Activated CD4-positive, alpha-beta T cell treated with anti-CD3 and anti-CD28 coated beads, Interleukin-2, Interleukin-6, amounts not matched to agents 100 ng/mL and 50 ng/mL, durations not matched to agents 16 hours and 8 hours (primary cell): ENCODE measurements at places on chromosomes 12 and 14.

DNA sequence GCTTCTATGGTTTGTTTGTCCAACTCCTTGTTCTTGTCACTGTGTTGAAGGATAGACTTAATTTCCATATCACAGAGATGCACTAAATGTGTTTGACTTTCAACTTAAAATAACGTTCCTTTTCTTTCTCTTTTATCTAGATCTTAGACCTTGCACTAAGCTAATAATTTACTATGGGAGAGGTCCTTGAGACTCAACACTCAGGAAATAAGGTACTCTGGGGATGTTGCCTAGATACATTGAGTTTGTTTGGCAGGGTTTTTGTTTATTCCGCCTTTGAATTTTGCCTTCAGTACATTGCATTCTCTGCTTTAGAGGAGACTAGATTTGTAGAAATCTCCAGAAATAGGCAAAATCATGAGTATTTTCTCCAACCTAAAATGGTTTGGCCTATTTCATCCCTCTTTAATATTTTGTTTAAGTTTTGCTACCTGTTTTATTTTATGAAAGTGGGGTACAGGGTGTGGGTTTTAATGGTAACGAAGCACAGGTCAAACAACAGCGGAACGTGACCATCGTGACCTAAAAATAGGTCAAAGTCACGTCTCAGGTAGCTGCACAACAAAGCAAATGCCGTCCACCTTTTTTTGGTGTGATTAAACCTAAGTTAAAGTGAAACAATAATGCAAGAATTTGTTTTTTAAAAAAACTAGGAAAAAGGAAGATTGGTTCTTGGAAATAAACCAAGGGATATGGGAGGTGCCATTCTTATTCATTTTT, 115.3 kb upstream of the CPSF6 start:
- no peak for DNase-seq

GRCh38 chr12:19245666-19246065, 116.1 kb downstream of the PLEKHA5 start:
- DNase-seq, result no peak

DNA sequence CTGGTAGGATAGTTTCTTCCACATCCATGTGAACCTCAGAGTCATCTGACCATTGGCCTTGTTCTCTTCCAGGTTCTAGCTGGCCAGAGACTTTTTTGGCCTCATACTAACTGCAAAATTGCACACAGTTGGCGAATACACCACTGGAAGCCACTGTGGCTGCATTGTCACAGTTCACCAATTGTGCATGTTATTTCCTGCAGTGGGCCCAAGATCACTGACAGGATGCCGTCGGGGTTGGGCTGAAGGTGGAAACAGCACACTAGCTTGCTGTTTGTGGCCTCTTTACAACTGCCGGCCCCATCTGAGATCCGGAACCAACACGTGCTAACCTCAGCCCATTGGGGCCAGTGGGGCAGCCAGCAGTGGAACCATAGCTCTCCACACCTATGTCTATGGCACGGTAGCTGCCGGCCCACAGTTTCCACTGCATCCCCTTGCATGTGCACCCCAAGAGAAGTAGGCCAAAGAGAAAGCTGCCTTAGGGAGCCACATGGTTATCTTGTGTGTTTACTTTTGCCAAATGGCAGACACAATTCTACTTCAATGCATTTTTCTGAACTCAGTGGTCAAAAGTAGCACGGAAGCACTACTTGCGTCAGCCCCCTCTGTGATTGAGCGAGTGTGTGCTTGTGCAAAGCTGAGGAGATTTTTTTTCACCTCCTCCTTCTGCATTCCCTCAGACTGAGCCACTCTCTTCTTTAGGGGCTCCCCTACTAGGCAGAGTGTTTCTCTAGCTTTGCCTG, 464.0 kb downstream of the RAD51B start:
- DNase-seq, result peak; percentile 74

DNA sequence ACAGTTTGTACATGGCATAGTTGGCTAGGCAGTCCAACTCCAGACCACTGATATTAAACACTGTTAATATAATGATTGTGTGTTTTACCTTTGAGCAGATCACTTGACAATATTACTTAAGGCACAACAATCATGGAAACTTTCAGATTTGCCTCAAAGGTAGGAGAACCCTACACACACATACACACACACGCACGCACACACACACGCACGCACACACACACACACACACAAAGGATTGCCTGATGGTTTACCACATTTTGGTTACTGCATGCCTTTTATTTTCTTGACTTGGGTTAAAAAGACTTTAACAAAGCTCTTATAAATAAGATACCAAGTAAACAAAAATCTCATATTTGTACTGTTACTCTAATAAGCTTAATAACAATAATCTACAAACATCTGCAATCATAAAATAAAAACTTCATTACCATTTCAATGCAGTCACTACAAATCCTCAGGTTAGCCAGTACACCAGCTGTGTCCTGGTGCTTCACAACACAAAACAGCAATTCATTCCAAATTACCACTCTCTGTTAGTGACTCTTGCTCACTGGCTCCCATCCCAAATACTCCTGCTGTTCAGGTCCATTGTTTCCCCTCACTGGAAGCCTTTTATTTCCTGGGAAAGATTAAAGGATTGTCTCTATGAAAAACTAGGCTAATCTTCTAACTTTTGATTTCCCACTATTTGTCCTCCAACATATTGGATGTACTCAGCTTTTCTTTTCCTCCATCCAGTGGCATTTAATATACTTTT, 175.2 kb upstream of the ATP2B1 start:
- no peak for DNase-seq

- DNase-seq, result no peak
These were observed 86.0 kb upstream of the ZFP36L1 start for GRCh38 chr14:68878908-68879307.

- DNase-seq, result no peak
These were observed 14.5 kb upstream of the PHC1 start for GRCh38 chr12:8899830-8900229.

DNA sequence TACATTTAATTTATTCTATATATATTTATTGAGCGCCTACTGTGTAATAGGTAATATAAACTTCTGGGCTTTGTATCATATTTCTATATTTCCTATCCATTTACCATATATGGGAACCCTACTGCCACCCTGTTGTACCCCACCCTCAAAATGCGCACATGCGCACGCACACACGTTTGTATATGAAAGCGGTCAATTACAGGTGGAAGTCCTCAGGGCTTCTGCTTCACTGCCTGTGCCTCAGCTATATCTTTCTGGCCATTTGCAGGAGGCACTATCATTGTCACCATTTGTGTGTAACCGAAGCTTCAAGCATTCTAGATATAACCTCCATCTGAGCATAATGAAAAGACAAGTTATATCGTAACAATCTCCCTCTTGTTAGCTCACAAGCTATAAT, 31.3 kb upstream of the KCNMB4 start:
- no peak for DNase-seq

DNA sequence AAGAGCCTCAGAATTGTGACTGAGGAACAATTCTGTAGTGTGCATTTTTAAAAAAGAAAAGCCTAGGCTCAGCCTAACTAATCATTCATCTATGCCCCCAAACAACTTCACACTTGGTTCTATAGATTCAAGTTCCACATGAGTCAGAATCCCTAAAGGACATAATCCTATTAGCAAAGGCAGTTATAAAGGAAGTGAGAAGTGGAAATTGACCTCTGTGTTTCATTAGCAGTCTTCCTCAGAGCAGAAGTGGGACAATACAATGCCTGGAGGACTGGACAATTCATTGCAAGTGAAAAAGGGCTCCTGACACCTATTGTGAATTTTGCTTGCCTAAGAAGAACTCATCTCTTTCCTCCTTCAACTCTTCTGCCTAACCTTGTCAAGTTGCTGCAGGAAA, 222.3 kb downstream of the PTPRO start:
- DNase-seq, result no peak

GRCh38 chr14:89317051-89317691, 99.9 kb downstream of the FOXN3 start:
- DNase-seq, result no peak

DNA sequence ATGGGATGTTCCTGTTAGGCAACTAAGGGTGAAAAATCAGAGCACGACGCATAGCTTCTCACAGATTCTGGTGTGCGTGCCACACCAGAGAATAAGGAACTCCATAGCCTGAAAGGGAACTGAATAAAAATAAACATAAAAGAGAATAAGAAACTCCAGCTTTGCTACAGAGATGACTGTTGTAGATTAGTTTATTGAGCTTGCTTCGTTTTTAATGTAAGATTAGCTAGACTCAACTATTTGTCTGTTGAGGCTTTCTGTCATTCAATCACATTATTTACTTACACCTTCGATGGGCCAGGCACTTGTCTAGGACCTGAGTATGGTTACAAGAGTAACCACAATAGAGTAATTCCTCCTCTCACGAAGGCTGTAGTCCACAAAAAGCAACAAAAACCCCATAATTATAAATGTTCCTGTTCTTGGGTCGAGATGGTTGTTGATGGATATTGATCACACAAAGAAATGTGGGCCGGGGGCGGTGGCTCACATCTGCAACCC, 807 bp upstream of the ZCCHC8 start:
- DNase-seq, result peak; percentile 16
